ENCODE measurements at places on chromosomes 3 and 15. TPM values are rescaled to one million over a fixed set of nuclear protein-coding genes. Genes with fewer than 3 reads are reported as not detected.

The NCEH1 gene
- 1.9 TPM for total RNA-seq

GRCh38 chr3:127119693-127120464 is 73.1 kb upstream of the PRR23E start:
- no peak for DNase-seq

The DLL4 gene
- 3.7 TPM for total RNA-seq

The HDC gene
- 0.23 TPM for total RNA-seq

DNA sequence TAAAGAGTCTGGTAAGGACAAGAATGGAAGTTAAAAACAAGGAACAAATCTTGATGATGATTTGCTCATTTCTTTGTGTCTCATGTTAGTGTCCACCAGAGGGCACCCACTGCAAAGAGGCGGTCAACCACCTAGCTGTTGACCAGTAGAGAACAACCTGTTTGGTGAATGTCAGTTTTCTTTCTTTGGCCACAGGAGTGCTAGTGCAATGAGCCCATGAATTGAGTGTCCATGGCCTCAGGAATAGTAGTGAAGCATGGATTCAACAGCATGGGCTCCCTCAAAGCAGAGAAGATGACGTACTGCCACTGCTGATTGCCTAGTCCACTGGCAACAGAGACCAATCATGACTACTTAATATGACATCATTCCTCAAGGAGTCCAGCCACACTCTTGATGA is 10.7 kb upstream of the CNTN6 start:
- no peak for DNase-seq

The LSMEM2 gene
- not detected for total RNA-seq

- DNase-seq, result no peak
Measured at GRCh38 chr15:88497109-88497765, 29.7 kb downstream of the MRPS11 start.

GRCh38 chr15:34160735-34161134 is 49.2 kb downstream of the KATNBL1 start:
- no peak for DNase-seq

The COLQ gene
- total RNA-seq, result 1.3 TPM

DNA sequence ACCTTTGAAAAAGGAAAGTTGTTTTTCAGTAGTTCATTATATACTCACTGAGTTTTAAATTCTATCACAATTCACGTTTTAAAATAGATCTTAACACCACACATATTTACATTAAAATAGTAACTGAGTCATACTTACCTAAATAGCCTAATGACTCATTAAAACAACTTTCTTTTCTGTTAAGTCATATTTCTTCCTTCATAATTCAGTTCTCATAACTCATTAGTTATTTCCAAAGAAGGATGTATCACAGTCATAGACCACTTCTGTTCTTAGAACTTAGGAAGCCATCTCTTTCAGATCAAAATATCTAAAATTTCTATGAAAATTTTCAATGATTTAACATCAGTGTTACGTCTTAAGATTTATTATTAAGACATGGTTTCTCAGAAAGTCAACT is 885.9 kb downstream of the FHIT start:
- no peak for DNase-seq

DNA sequence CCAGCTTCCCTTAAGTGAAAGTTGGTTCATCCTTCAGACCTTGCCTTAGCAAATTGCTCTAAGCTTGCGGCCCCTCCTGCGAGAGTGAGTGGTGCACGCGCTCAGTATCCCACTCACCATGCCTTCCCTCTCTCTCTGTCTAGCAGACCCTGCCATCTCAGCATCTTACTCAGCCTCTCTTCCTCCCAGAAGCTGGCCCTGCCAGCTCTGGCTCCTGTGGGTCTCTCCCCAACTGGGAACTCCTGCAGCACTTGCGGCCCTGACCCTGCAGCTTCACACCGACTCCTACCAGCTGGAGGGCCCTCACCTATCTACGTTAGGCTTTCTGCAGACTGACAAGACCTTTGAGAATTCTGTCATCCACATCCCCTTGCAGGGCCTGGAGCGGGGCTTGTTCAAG is 286.1 kb upstream of the TLE3 start:
- peak; percentile 23 for DNase-seq

- DNase-seq, result no peak
Measured at GRCh38 chr3:70150599-70150998, 151.1 kb downstream of the SAMMSON start.

The HGD gene
- total RNA-seq, result 510 TPM

The MEGF11 gene
- not detected for total RNA-seq

GRCh38 chr15:56794165-56794552 is 60.9 kb upstream of the ZNF280D start:
- no peak for DNase-seq

The PRSS50 gene
- 0.13 TPM for total RNA-seq

The CDHR4 gene
- total RNA-seq, result not detected

The KBTBD12 gene
- 0.05 TPM for total RNA-seq

DNA sequence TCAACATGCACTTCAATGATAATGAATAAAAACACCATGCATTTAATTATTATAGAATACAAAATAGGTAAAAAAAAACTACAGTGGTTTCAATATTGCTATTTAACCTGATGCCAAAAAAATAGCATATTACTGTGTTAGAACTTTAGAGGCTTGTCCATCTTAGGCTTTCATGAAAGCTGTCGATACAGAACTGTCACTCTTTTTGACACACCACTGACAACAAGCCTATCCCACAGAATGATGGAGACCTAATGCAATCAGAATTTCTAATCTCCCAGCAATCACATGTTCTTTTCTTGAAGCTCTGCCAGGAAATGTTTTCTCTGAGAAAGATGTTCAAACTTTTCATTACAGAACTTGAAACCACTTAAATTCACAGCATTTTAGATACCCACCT is 490.3 kb upstream of the EPHA6 start:
- DNase-seq, result no peak

DNA sequence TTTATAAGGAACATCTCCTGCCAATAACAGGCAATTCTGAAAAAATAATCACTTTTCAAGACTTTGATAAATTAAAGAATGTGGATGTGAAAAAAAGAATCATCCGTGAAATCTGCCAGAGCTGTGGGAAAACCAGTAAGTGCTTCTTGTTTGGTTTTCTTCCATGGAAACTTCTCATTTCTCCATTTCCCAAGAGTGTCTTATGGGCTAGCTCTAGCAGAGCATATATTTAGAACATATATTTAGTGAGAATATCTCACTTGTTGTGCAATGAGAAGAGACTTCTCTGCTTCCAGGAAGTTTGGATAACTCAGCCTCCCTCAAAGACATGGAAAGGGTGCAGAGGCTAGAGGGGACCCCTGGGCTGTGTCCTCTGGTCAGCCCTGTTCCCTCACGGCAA is 49.9 kb downstream of the COL6A5 start:
- no peak for DNase-seq

GRCh38 chr15:59991834-59992233 is 12.3 kb upstream of the FOXB1 start:
- no peak for DNase-seq

The LRTM1 gene
- total RNA-seq, result not detected

- DNase-seq, result no peak
Measured at GRCh38 chr3:67064105-67064504, 66.0 kb downstream of the KBTBD8 start.

The SLC15A2 gene
- total RNA-seq, result 1.5 TPM

DNA sequence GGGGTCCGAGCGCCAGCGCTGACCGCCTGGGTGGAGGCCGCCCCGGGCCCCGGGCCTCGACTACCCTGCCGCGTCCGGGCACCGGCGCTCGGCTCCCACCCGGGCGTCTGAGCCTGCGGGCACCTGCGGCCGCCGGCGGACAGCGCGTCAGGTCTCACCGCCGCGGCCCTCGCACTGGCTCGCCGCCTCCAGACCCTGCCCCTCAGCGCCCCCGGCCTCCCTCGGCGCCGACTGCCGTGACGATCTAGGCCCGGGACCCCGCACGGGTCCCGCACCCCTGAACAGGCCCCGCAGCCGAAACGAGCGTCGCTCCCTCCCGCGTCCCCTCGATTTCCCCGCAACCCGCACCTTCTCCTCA is 297 bp downstream of the PRC1 start:
- DNase-seq, result no peak

The NGLY1 gene
- total RNA-seq, result 16.5 TPM

GRCh38 chr3:159158213-159158612 is 356.4 kb downstream of the MFSD1 start:
- DNase-seq, result no peak

- DNase-seq, result peak; percentile 21
Measured at GRCh38 chr15:51403072-51403878, 61.8 kb downstream of the GLDN start.

GRCh38 chr3:54003136-54003535 is 111.5 kb upstream of the SELENOK start:
- DNase-seq, result no peak

- DNase-seq, result no peak
Measured at GRCh38 chr3:187490366-187490765, 122.2 kb downstream of the RTP4 start.

The ADAMTSL3 gene
- 17.8 TPM for total RNA-seq
